ENCODE measurements at places on chromosomes 5 and 9. TPM values are rescaled to one million over a fixed set of nuclear protein-coding genes. Genes with fewer than 3 reads are reported as not detected.

PLAC8L1 gene
- not detected for polyA plus RNA-seq

SVEP1 gene
- polyA plus RNA-seq = 0.43 TPM

- H3K36me3 ChIP-seq = no peaks in the 10 kb centered on the region
- no peaks in the 10 kb centered on the region for H3K27me3 ChIP-seq
- H3K27ac ChIP-seq = no peak overlapping the region
- H3K4me1 ChIP-seq = peaks cover 91% of the 10 kb centered on the region
- no peak for DNase-seq
- H3K4me3 ChIP-seq = no peak overlapping the region
Observed at GRCh38 chr5:172776235-172776594, 5.2 kb upstream of the DUSP1 start.

GRCh38 chr5:54634089-54634488 lies 116.5 kb downstream of the SNX18 start:
- no peak overlapping the region for H3K27ac ChIP-seq
- H3K4me3 ChIP-seq = no peak overlapping the region
- no peaks in the 10 kb centered on the region for H3K36me3 ChIP-seq
- DNase-seq = no peak

DNA sequence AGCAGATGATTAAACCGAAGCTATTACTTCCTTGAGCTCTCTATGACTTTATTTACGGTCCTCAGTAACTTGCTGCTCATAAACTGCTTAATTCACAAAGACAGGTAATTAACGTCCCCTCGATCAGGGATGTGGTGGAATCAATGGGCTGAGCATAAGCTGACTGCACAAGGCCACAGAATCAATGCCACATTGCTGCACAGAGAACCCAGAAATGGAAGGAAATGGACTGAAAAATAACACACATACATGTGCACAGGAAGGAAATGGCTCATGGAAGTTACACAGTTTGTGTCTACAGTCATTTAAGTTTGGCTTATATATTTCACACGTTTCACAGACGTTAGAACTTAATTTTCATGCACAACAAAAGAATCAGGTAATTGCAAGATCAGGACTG lies 118.3 kb upstream of the KLF9 start:
- no peaks in the 10 kb centered on the region for H3K4me1 ChIP-seq
- no peak overlapping the region for H3K27ac ChIP-seq
- H3K4me3 ChIP-seq = no peak overlapping the region
- H3K36me3 ChIP-seq = no peaks in the 10 kb centered on the region
- no peak for DNase-seq

GRCh38 chr9:105251133-105251532 lies 6.7 kb downstream of the SLC44A1 start:
- peaks cover 5% of the 10 kb centered on the region for H3K4me1 ChIP-seq
- no peaks in the 10 kb centered on the region for H3K36me3 ChIP-seq
- no peaks in the 10 kb centered on the region for H3K27me3 ChIP-seq
- no peak overlapping the region for H3K27ac ChIP-seq
- no peak for DNase-seq
- no peak overlapping the region for H3K4me3 ChIP-seq

NEUROG1 gene
- not detected for polyA plus RNA-seq

SPOUT1 gene
- 29.4 TPM for polyA plus RNA-seq

WNK2 gene
- polyA plus RNA-seq = 2.9 TPM

DNA sequence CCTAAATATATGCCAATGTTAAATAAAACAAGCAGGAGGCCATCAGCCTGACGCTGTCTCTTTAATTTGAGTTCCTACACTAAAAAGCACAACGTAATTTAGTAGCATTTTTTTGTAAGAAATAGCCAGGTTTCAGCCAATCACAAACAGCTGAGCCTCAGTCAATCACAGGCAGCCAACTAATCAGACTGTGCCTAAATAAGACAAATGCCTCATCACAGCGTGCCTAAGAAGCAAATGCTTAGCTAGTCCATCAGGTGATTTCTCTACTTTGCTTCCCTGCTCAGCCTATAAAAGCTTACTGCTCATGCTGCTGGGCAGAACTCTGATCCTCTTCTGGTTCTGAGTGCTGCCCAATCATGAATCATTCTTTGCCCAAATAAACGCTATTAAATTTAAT lies 38.3 kb upstream of the RORB start:
- H3K36me3 ChIP-seq = no peaks in the 10 kb centered on the region
- no peaks in the 10 kb centered on the region for H3K27me3 ChIP-seq
- H3K4me1 ChIP-seq = no peaks in the 10 kb centered on the region

- no peak overlapping the region for H3K4me3 ChIP-seq
- H3K4me1 ChIP-seq = no peaks in the 10 kb centered on the region
- no peaks in the 10 kb centered on the region for H3K27me3 ChIP-seq
- no peak for DNase-seq
- peaks cover 11% of the 10 kb centered on the region for H3K36me3 ChIP-seq
Observed at GRCh38 chr9:37769306-37769705, 15.6 kb downstream of the EXOSC3 start.

GRCh38 chr5:23730023-23730422 lies 222.6 kb downstream of the PRDM9 start:
- H3K27me3 ChIP-seq = no peaks in the 10 kb centered on the region
- no peaks in the 10 kb centered on the region for H3K4me1 ChIP-seq
- no peak for DNase-seq

DNA sequence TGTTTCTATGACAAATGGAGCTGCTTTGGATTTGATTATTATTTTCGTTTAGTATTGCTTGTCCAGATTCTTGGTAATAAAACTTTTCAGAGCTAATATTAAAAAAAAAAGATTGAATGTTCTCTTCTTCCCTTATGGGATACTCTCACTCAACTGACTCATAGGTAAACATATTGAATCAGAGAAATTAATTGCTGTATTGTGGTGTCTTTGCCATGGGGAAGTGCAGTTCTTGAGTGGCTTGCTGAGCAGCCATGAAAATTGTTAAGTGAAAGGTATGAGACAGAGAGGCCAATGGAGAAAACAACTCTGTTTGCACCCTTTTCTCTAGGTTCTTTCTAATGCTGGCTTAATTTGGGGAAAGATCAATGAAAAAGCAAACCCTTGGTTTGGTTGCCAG lies 149.9 kb upstream of the HMHB1 start:
- DNase-seq = no peak
- H3K27ac ChIP-seq = no peak overlapping the region
- H3K36me3 ChIP-seq = no peaks in the 10 kb centered on the region
- no peak overlapping the region for H3K4me3 ChIP-seq
- H3K4me1 ChIP-seq = peaks cover 6% of the 10 kb centered on the region

GRCh38 chr9:36862206-36863145 lies 171.6 kb downstream of the PAX5 start:
- DNase-seq = peak; percentile 74
- no peaks in the 10 kb centered on the region for H3K27me3 ChIP-seq
- no peaks in the 10 kb centered on the region for H3K36me3 ChIP-seq
- no peaks in the 10 kb centered on the region for H3K4me1 ChIP-seq
- H3K4me3 ChIP-seq = no peak overlapping the region

DNA sequence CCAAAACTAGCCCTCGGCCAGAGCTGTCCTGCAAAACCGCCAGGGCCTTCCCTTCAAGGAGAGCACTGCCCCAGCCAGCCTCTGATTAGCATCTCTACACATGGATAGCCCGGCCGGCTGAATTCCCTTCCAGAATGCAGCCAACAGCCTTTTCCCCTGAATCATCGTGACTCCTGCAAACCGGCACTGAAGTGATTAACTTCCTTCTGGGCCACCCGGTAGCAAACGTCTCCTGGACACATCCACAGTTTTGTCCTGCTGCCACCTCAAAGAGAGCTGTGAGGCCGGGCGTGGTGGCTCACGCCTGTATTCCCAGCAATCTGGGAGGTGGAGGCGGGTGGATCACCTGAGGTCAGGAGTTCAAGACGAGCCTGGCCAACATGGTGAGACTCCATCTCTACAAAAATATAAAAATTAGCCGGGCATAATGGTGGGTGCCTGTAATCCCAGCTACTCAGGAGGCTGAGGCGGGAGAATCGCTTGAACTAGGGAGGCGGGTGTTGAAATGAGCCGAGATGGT lies 21.1 kb upstream of the EEIG1 start:
- no peaks in the 10 kb centered on the region for H3K36me3 ChIP-seq
- H3K27ac ChIP-seq = peak overlapping the region; percentile 41
- DNase-seq = peak; percentile 72
- H3K27me3 ChIP-seq = no peaks in the 10 kb centered on the region

GRCh38 chr9:135670721-135671590 lies 7.8 kb downstream of the LCN9 start:
- DNase-seq = no peak
- no peaks in the 10 kb centered on the region for H3K4me1 ChIP-seq
- H3K27ac ChIP-seq = no peak overlapping the region
- H3K27me3 ChIP-seq = peaks cover 53% of the 10 kb centered on the region
- H3K36me3 ChIP-seq = no peaks in the 10 kb centered on the region

- no peak overlapping the region for H3K27ac ChIP-seq
- peaks cover 37% of the 10 kb centered on the region for H3K4me1 ChIP-seq
- no peak for DNase-seq
- no peaks in the 10 kb centered on the region for H3K36me3 ChIP-seq
Observed at GRCh38 chr5:78549043-78549442, 99.5 kb downstream of the LHFPL2 start.

SPINK13 gene
- polyA plus RNA-seq = 9.3 TPM

DNA sequence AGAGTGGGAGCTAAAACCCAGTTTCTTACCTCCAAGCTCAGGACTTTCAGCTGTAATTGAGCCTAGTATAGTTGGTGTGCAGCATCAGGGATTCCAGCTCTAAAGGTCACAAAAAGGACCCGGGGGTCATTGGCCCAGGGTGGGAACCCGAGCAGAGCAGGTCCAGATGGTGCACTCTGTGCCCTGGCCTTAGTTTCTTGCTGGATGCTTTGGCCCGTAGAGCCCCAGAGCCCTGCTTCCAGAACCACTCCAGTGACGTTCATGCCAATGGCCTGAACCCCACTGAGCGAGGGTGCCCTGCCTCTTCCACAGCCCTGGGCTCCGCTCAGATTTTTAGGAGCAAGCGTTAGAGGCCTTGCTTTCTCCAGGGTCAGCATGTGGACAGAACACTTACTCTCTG lies 8.2 kb downstream of the SLC22A5 start:
- no peak overlapping the region for H3K4me3 ChIP-seq
- H3K36me3 ChIP-seq = no peaks in the 10 kb centered on the region
- DNase-seq = no peak
- H3K27me3 ChIP-seq = no peaks in the 10 kb centered on the region
- peaks cover 10% of the 10 kb centered on the region for H3K4me1 ChIP-seq

DNA sequence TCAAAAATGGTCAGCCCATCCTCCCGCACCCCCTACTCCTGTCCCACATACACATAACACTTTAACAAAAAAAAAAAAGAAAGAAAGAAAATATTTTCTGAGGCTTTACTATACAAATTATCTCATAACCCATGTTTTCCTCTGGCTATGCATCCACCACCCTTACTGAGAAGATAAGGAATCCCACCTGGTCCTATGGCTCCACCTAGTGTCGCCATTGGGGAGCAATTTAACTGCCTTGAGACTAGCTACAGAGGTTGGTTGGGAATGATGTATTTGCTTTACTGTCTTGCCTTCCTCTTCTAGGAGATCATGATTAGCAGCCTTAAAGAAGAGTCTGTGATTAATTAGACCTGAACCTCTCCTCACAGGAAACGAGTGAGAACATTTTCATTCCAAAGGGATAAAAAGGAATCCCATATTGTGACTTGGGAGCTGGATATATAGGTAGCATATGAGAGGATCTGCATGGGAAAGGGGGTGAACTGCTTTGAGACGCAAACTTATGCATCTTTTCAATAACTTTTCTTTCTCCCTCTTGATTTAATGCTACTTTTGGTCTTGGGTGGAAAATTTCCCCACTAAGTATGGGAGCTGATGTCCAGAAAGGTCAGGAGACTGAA lies 77.7 kb upstream of the SELENOP start:
- DNase-seq = peak; percentile 85
- no peaks in the 10 kb centered on the region for H3K27me3 ChIP-seq
- H3K4me1 ChIP-seq = no peaks in the 10 kb centered on the region
- H3K36me3 ChIP-seq = no peaks in the 10 kb centered on the region
- no peak overlapping the region for H3K27ac ChIP-seq

DNA sequence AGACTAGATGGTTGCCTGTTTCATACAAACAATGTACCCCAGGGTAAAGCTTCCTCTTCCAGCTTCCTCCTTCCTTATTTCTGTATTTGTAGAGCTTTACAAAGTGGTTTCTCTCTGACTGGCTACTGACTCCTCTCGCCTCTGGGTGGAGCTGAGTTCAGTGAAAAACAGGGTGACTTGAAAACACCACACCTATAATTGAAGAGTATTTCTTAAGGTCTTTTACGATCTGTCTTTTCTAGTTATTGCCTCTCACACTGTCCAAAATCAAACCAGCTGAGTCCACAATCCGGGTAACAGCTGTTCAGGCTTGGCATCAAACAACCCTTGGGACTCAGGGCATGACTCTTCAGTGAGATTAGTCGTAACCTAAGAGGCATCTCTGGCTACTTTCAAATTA lies 200.4 kb downstream of the ARRDC3 start:
- H3K27me3 ChIP-seq = no peaks in the 10 kb centered on the region
- DNase-seq = no peak
- H3K36me3 ChIP-seq = no peaks in the 10 kb centered on the region
- no peak overlapping the region for H3K4me3 ChIP-seq
- H3K4me1 ChIP-seq = peaks cover 23% of the 10 kb centered on the region

GRCh38 chr5:107319901-107320300 lies 350.8 kb downstream of the EFNA5 start:
- peak; percentile 31 for DNase-seq
- H3K27me3 ChIP-seq = no peaks in the 10 kb centered on the region
- no peaks in the 10 kb centered on the region for H3K36me3 ChIP-seq
- H3K4me1 ChIP-seq = no peaks in the 10 kb centered on the region
- H3K27ac ChIP-seq = no peak overlapping the region

Data from stomach (tissue), 19 donors.